ENCODE measurements at places on chromosomes 12 and 14.
A peak's percentile ranks its signal among the peaks of the same experiment; 100 is the strongest.

- no peak for DNase-seq
Measured at GRCh38 chr14:100546051-100546443, 41.2 kb downstream of the BEGAIN start.

- no peak for DNase-seq
Measured at GRCh38 chr12:107415071-107415470, 270.5 kb upstream of the PWP1 start.

- DNase-seq = no peak
Measured at GRCh38 chr12:7892186-7892980, 19.7 kb upstream of the SLC2A14 start.

- no peak for DNase-seq
Measured at GRCh38 chr14:102592763-102593060, 263 bp downstream of the RCOR1 start.

- no peak for DNase-seq
Measured at GRCh38 chr12:90945070-90945649, 9.8 kb downstream of the CCER1 start.

- DNase-seq = no peak
Measured at GRCh38 chr14:74840603-74841030, 35.3 kb downstream of the PROX2 start.

DNA sequence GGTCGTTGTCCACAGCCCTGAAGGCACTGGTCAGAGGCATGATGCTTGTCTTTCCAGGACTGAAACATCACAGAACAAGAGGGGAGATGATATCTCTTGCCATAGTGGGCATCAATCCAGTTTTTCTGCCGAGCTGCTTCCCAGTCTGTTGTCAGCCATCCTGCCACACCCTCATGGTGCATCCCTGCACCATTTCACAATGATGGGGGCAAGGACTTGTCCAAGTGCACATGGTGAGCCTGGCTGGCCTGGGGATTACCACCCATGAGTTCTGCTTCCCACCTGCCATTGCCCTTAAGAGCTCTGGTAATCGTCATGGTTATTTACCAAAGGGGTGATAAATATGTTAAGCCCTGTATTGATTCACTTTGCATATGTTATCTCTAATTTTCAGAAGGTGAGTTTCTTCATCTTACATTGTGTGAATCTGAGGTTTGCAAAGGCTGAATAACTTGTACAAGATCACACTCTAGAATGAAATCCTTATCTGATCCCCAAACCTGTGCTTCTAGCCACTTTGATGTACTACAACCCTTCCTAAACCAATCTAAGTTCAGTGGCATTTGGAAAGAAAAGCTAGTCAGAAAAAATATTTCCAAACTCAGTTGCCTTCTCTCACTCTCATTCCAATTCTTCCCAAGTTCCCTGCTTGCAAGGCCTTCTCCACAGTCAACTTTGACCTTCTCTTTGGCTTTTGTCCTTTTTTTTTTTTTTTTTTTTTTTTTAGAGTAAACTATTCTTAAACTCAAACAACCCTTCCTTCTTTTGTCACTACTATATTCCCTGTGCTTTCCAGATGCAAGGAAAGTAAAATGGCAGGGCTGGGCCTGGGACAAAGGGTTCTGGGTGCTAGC lies 2.3 kb downstream of the AVIL start:
- DNase-seq = no peak

DNA sequence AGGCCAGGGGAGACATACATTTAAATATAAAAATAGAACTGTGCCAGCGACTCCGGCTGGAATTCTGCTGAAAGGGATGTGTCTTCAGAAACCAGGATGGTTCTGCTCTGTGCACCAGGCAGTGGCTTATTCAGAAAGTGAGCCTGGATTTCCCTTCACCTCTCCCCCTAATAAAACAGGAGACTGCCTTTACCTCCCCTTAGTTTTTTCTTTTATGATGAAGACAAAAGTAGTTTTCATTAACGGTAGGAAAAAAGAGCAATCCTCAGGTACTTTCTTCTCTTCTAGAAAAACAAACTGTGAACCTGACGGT lies 346 bp downstream of the SLC7A8 start:
- no peak for DNase-seq

DNA sequence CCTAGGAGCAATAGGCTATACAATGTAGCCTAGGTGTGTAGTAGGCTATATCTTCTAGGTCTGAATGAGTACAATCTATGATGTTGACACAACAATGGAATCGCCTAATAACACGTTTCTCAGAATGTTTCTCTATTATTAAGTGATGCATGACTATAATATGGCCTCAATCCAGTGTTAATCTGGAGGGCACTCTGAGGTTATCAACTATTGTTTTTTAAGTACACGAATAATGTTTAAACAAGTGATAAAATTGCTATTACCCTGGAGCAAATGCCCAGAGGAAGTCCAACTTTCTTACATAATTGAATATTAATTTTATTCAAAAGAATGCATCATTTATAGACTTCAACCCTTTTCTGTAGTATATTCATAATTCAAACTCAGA lies 16.4 kb upstream of the CNIH1 start:
- DNase-seq = no peak

- no peak for DNase-seq
Measured at GRCh38 chr12:69475237-69475975, 5.2 kb downstream of the FRS2 start.

GRCh38 chr12:63978519-63978918 lies 134.0 kb downstream of the SRGAP1 start:
- DNase-seq = no peak

GRCh38 chr12:130596241-130596640 lies 119.9 kb downstream of the RIMBP2 start:
- DNase-seq = no peak

- no peak for DNase-seq
Measured at GRCh38 chr14:73863209-73863608, 11.6 kb downstream of the PTGR2 start.

- DNase-seq = peak; percentile 65
Measured at GRCh38 chr14:63045234-63045611, at the start of gene KCNH5. Gene KCNH5, minus strand, starts transcription at chr14:63045458. Its CDS starts 272 bp downstream, at chr14:63045186.

- peak; percentile 62 for DNase-seq
Measured at GRCh38 chr12:51371295-51371953, 19.8 kb downstream of the GALNT6 start.

GRCh38 chr12:82638324-82638723 lies 48.4 kb upstream of the TMTC2 start:
- DNase-seq = no peak

GRCh38 chr14:104361101-104361591 lies 218.4 kb upstream of the C14orf180 start:
- DNase-seq = no peak

- no peak for DNase-seq
Measured at GRCh38 chr14:89095036-89095435, 270.6 kb downstream of the TTC8 start.

- no peak for DNase-seq
Measured at GRCh38 chr12:18932211-18932610, 194.3 kb downstream of the CAPZA3 start.

DNA sequence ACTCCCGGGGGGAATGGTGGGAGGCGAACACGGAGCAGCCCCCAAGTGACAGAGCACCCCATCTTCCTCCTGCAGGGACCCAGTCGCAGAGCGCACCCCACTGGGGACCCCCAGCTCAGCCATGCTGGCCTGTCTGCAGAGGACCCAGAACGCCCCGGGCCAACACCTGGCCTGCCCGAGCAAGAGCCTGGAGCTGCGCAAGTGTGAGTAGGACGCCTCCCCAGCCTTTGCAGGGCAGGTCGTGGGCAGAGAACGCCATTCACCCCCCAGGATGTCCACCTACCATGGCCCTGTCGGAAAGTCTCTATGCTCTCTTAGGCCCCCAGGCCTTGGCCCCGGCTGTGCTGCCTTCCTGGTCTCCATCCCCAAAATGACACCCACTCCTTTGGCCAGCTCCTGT lies 30.4 kb downstream of the FAM222A start:
- no peak for DNase-seq

- DNase-seq = no peak
Measured at GRCh38 chr14:53528185-53528671, 375.1 kb upstream of the DDHD1 start.

GRCh38 chr12:41605545-41606305 lies 417.6 kb downstream of the PDZRN4 start:
- DNase-seq = no peak

GRCh38 chr12:118371321-118372282 lies 1.1 kb downstream of the TAOK3 start:
- no peak for DNase-seq

DNA sequence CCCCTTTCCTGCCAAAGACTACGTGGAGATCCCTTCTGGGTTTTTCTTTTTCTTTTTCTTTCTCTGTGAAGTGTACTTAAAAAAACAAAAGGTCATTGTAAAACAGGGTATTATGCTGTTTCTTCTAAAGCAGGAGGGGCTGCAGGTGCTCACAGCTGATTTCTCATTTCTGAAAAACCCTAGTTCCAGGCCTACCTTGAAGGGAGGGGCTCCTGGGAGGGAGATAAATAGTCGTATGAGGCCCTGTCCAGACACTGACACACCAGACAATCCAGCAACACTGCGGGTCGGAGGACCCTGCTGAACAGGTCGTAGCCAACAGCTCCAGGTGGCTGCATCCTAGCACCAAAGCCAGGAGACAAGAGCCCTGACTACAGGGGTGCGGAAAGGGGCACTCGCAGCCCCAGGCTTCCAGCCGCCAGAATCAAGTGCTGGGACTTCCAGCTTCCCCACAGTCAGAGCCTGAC lies 41.1 kb downstream of the PSMA6 start:
- DNase-seq = no peak

GRCh38 chr14:92198804-92199203 lies 77.0 kb downstream of the CPSF2 start:
- DNase-seq = no peak

DNA sequence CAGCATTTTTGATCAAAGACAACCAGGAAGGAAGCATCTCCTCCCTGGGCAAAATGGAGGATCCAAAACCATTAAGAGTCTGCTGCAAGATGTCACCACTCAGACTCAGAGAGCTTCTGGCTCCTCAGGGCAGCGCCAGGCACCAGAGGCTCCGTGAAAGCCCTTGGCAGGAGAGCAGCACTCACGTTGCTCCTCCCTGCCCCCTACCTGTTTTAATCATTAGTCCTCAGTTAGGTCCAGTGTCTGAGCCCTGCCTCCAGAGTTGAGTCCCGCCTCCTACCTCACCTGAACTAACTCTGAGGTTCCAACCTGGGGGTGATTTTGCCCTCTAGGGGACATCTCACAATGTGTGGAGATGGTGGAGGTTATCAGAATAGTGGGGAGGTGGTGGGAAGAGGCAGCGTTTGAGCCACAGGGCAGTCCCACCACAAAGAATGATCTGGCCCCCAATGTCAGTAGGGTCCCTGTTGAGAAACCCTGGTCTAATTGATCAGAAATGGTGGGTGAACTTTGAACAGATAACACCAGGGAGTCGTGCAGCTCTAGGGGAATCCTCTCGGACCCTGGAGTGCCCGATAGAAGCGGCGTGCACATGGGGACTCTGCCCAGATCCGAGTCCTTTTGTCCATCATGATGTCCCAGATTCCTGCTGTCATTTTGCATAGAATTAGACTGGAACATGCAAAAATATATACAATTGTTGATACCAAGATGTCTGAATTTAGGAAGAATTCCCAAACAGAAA lies 156.7 kb upstream of the DIO3 start:
- no peak for DNase-seq

DNA sequence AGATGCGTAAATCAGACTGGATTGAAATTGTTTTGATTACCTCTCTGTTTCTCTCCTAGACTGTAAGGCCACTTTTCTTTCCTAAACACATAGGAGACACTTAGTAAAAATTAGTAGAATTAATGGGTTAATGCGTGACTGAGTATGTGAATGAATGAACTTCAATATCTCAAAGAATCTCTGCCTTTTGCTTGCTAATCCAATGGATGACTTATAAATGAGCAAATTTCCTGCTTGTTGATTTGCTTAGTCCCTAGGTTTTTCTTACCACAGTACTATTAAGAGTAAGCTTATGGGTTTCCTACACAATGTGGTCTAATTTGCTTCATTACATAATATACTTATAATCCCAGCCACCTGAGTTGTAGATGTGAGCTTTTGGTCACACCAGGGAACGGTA lies 164.1 kb downstream of the SRGAP1 start:
- no peak for DNase-seq

DNA sequence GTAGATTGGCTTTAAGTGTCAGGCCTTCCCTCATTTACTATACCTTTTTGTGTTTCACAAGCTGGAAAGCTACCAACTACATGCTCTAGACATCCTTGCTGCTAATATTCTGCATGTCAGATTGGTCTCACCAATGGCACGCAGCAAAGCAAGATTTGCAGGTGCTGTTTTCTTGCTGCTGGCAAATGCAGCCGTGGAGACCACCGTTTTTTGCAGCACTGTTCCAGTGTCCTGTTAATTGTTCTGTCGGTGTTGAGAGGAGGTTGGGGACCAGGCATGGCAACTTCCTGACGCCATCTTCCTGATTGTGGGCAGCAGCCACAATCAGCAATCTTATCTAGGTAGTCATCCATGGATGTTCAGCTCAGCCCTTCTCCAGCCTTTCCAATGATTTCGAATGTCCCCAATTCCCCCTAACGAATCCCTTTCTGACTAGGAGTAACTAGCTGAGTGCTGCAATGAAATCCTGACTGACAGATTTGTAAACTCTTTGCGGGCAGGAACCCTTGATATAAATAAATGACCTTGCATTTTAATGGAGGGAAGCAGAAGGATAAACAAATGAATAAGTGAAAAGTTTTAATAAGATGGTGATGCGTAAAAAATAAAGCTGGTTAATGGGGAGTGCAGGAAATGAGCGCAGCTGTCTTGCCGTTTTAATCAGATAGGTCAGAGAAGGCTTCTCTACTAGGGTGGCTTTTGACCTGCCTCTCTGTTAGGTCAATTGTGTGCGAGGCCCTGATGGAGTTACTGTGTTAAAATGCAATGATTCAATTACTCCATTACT lies 574 bp upstream of the CRADD start:
- DNase-seq = no peak

DNA sequence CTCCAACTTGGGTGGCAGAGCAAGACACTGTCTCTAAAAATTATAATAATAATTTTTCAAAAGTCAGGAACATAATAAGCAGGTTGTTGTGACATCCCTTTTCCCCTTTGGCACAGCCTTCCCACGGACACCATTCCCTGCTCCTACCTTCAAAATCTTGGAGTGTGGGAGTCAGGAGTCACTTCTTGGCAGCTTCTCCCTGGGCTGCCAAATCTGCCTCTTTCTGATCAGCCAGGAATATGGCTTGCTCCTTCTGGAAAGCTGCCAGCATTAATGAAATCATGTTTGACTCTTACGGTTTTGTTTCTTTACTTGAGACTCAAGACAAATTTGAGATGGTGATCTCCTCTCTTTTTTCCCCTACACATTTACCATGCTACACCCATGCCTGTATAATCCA lies 391.4 kb upstream of the SYT1 start:
- DNase-seq = no peak

DNA sequence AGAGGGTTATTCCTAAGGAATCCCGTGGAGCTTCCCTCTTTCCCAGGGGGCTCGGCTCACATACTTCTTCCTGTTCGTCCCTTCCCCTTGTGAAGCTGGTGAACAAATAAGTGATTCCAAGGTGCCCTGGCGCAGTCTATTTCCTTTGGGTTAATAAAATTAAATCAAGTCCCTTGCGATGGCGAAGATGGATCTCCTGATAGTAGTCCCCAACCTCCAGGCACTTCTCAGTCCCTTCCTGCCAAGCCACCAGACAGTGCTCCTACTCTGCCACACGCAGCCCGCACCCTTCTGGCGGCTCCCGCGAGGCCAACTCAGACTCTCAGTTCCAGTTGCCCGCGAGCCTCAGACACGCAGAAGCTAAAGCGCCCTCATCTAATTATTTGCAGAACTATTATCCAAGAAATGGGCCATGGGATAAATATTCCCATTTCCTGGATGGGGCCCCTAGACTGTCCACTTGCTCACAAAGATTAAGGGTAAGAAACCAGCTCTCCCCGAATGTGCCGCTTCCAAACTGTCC lies 2.4 kb upstream of the SIX6 start:
- no peak for DNase-seq
